ENCODE measurements at places on chromosomes 11 and 22.

DNA sequence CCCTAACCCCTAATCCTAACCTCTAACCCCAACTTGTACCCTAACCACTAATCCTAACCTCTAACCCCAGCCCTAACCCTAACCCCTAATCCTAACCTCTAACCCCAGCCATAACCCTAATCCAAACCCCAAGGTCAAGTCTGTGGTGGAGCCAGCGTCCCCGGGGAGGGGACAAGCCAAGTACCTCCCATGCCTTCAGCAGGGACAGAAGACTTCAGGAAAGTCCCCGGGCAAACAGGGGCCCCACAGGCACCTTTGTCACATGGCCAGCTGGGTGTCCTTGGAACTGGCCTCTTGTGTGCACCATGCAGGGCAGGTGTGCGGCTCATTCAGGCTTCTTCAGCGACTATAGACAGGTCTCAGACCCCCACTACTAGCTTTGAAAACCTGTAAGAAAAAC lies 555.8 kb downstream of the BRD1 start:
- DNase-seq: no peak

- DNase-seq: no peak
Measured at GRCh38 chr11:128695539-128696221, 1.8 kb downstream of the FLI1 start.

DNA sequence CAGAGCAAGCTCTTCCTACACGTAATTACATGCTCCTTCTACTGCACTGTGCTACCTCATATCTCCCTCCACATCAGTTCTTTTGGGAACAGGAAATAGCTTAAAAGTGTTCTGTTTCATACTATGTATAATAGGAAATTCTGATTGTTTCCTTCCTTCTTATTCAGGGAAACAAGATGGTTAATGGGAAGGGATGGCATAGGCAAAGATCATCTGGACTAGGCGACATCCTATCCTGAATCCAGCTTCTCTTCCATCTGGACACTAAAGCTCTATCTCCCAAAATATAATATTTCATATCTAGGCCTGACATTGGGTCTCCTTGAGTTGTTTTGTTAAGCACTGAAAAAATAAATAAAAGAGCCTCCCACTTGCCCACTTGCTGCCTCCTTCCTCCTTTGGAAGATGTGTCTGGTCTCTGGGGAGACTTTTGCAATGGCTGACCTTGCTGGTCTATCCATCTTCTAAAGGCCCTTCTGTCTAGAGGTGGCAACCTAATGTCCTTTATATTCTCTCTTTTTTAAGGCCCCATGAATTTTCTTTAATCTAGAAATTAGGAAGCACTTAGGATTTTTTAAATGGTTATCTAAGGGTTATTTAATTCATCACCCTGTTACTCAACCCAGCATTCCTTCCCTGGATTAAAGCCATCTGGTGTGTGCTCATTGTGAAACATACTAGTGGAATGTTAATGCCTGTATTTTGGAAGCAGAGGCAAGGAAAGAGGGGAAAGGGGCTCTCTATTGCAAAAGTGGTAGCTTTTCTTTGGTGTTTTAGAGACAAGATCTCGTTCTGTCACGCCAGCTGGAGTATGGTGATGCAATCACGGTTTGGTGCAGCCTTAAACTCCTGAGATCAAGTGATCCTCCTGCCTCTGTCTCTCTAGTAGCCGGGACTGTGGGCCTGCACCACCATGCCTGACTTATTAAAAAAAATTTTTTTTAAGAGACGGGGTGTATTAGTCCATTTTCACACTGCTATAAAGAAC lies 20.6 kb downstream of the CLMP start:
- DNase-seq: no peak

GRCh38 chr11:127066401-127067090 lies 66.0 kb upstream of the KIRREL3 start:
- no peak for DNase-seq

DNA sequence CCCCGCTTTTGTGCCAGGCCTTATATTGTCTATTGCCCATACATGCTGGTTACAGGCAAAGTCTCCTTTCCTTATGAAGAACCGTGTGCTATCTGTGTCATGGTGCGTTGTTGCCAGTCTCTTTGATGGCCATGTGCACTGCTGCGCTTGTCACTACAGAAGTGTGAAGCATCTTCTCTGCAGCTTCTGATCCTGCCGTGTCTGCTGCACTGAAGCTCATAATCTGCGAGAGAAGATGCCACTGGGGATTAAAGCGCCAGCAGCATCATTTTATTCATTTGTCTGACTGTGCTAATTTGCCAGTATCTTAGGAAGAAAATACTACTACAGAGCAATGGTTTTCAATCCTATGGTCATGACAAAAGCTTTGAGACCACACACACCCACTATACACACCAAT lies 330.1 kb downstream of the FAT3 start:
- DNase-seq: no peak

GRCh38 chr11:107457205-107457557 lies 444 bp downstream of the CWF19L2 start:
- no peak for DNase-seq

GRCh38 chr11:71563406-71563805 lies 2.0 kb upstream of the KRTAP5-10 start:
- peak; percentile 11 for DNase-seq

- DNase-seq: peak; percentile 63
Measured at GRCh38 chr11:61509043-61510029, 787 bp downstream of the LRRC10B start.

- no peak for DNase-seq
Measured at GRCh38 chr11:4191031-4191571, 96.5 kb downstream of the RRM1 start.

- no peak for DNase-seq
Measured at GRCh38 chr11:77438487-77438886, 35.4 kb downstream of the PAK1 start.

DNA sequence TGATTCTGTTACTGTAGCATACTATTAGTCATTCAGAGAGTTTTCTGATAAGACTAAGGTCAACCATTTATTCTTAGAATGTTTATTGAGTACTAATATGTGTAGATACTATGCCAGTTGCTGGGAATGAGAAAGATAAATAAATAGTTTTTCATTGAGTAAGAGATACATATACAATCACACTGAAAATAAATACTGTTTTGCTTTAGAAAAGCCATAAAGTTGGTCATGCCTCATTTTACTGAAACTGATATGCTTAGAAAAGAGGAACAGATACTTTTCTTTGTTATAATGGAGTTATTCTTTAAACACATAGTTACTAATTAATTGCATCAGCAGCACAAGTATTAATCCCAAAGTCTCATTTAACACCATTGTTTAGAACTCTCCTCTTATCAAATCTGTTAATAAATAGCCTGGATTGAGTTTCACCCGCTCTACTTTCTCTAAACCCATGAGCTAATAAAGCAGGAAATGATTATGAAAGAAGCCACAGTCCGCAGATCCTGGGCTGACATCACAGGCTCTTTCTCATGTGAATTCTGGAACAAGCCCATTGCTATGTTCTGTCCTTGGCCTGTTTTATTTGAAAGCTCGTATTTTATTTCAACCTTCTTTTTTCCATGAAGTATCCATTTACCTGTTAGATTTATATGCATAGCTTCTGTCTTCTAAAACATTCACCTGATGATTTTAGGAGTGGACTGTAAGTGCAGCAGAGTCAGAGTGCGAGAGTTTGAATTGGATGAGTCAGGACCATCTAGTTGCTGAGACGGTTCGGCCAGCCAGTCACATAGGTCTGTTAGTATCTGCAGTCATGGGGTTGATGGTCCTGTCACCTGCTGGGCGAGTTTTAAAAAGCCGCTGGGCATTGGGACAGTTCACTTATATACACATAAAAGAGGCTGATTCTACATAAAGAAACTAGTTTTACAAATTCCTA lies 35.5 kb downstream of the PIWIL4 start:
- DNase-seq: peak; percentile 16

DNA sequence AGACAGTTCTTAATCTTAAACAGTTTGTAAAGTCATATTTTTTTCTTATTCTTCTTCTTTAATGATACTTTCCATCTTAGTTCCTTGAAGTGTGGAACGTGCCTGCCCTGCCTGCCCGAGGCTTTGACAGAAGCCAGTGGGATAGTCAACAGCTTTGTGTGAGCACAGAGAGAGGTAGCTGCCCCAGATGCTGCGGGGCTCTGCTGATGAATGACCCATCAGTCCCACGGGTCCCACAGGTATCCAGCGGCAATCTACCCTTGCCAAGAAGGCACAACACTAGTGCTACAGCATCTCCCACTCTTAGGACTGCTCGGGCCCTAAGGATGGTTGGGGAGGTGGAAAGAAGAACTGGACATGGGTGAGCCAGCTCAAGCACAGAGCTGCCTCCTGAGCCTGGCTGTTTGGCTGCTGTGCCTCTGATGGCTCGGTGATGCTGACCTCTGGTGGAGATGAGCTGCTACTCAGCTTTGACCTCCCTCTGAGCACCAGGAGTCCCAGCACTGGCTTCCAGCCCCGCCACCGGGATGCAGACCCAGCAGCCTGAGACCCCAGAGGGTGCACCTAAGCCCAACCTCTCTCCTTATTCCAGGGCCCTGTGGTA lies 11.8 kb upstream of the APLNR start:
- peak; percentile 22 for DNase-seq

GRCh38 chr11:5719703-5720495 lies 16.3 kb upstream of the OR56B1 start:
- DNase-seq: no peak

DNA sequence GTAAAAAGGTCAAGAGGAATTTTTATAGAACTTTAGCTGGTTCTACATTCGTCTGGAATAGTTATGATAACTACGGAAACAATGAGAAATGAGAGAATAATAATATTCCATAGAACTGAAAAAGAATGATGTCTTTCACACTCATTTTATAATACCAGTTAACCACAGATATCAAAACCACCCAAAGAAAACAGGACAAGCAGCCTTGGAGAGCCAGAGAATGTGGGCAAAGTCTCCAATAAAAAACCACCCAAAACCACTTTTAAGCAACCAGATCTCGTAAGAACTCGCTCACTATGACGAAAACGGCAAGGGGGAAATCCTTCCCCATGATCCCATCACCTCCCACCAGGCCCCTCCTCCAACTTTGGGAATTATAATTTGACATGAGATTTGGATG lies 60.8 kb downstream of the ARHGAP32 start:
- DNase-seq: no peak

- no peak for DNase-seq
Measured at GRCh38 chr11:122077459-122077858, 38.6 kb downstream of the BLID start.

DNA sequence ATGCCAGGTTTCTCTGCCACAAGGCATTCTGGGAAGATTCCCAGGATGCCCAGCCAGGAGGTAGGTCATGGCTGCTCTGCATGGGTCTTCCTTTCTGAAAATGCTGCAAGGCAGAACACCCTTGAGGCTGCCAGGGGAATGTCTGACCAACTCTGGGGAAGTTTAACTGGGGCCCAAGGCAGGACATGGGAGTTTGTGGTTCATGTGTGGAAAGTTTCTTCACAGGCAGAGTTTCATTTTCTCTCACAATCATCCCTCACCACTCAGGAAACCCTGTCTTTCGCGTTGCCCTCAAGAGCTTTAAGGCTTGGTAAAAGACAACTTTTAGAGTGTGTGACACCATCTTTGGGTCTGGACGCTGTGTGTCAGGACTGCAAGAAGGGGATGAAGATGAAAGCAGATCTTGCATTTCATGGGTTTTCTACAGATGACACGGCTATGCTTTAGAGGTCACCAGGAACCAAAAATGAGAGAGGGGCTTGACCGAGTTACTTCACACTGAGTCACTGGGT lies 133.5 kb downstream of the CD44 start:
- peak; percentile 44 for DNase-seq

DNA sequence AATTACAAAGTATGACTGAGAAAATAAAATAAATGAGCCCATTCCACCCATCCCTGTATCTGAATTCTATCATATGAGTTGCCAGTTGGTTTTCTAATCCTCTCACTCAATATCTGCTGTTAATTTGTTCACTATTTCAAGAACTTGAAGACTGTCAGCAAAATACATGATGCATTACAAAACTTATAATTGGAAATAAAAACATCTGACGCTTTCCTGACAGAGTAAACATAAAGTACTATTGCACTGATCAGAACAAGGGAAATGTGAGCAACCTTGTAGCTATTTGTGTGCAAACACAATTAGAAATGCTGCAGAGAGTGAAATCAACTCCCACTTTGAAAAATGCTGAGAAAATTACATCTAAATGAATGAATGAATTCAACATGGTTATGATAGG lies 97.1 kb downstream of the MPPED2 start:
- no peak for DNase-seq

- DNase-seq: no peak
Measured at GRCh38 chr11:120121336-120121735, 16.6 kb downstream of the TRIM29 start.

DNA sequence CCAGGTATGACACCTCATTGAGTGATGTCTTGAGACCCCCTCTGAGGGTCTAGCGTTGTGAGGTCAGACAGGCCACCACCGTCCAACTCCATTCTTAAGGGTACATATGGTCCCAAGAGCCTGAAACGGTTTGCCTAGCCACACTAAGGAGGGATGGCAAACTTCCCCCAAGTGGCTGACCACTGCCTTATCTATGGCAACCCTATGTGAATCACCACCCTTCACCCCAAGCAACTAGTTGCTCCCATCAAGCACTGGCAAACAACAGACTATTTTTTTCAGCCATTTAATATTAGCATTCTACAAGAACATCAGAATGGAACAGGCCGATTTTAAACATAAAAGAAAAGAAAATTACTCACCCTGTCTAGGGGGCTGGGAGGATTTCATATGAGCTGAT lies 22.8 kb downstream of the THOC5 start:
- DNase-seq: no peak

DNA sequence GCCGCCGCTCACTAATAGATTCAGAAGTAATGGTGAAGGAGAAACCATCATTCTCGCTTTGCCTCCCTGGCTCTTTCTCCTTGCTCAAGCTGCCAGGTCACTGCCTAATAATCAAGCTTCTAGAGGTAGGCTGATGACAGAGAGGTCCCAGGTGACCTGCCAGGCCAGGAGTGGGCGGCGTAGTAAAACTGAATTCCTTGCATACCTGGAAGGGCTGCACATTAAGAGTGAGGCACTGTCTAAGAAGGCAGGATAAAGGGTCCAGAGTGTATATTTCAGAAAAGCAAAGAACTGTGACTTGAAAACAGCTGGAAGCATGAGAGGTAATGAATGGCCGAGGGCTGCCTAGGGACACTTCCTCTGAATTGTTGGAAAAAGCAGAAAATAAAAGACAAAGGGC lies 4.1 kb downstream of the SYT13 start:
- DNase-seq: no peak

Measured in stimulated activated CD4-positive, alpha-beta T cell treated with anti-CD3 and anti-CD28 coated beads, Interleukin-4, amount 100 ng/mL, for 48 hours (primary cell).